ENCODE measurements at places on chromosomes 6 and 20. TPM values are rescaled to one million over a fixed set of nuclear protein-coding genes. Genes with fewer than 3 reads are reported as not detected.

IL20RA gene
- total RNA-seq: 6.4 TPM

FAM83C gene
- total RNA-seq: not detected

TGM3 gene
- total RNA-seq: not detected

DSP gene
- 7.3 TPM for total RNA-seq

PNLDC1 gene
- total RNA-seq: not detected

- H3K36me3 ChIP-seq: no peaks in the 10 kb centered on the region
- peak overlapping the region; percentile 72 for H3K4me3 ChIP-seq
- H3K27me3 ChIP-seq: no peaks in the 10 kb centered on the region
- H3K27ac ChIP-seq: peak overlapping the region; percentile 99
- peak; percentile 92 for DNase-seq
- H3K4me1 ChIP-seq: no peaks in the 10 kb centered on the region
These were observed 828 bp upstream of the DSTN start for GRCh38 chr20:17568972-17569521.

DNA sequence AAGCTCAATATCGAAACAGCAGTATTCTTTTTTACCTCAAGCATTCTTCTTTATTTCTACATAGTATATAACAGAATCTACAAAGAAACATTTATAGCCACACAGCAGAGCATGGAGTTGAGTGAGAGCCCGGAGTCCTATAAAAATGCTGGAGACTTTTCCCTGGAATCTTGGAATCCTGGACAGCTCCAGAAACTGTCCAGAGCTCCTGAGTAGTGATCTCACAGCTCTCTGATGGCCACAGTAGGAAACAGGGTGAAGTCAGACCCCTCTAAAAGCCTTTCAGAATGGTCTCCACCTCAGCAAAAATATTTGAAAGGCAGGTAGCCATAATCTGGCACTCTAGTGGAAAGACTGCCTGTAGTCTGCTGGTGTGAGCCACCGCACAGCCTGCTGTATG is 149.3 kb upstream of the STXBP5 start:
- H3K27me3 ChIP-seq: no peaks in the 10 kb centered on the region
- H3K4me1 ChIP-seq: no peaks in the 10 kb centered on the region
- H3K4me3 ChIP-seq: no peak overlapping the region
- H3K27ac ChIP-seq: no peak overlapping the region

- no peak overlapping the region for H3K4me3 ChIP-seq
- H3K27ac ChIP-seq: no peak overlapping the region
- H3K36me3 ChIP-seq: no peaks in the 10 kb centered on the region
- DNase-seq: no peak
- H3K27me3 ChIP-seq: no peaks in the 10 kb centered on the region
- H3K4me1 ChIP-seq: no peaks in the 10 kb centered on the region
These were observed 378.4 kb downstream of the MEI4 start for GRCh38 chr6:78031228-78031627.

GRCh38 chr6:11414176-11414963 is 123.2 kb upstream of the TMEM170B start:
- no peak for DNase-seq
- H3K27ac ChIP-seq: no peak overlapping the region

GRCh38 chr6:32070814-32071543 is 32.8 kb downstream of the CYP21A2 start:
- no peak overlapping the region for H3K4me3 ChIP-seq
- DNase-seq: peak; percentile 73
- H3K27ac ChIP-seq: peak overlapping the region; percentile 73
- H3K36me3 ChIP-seq: no peaks in the 10 kb centered on the region
- H3K4me1 ChIP-seq: no peaks in the 10 kb centered on the region

DNA sequence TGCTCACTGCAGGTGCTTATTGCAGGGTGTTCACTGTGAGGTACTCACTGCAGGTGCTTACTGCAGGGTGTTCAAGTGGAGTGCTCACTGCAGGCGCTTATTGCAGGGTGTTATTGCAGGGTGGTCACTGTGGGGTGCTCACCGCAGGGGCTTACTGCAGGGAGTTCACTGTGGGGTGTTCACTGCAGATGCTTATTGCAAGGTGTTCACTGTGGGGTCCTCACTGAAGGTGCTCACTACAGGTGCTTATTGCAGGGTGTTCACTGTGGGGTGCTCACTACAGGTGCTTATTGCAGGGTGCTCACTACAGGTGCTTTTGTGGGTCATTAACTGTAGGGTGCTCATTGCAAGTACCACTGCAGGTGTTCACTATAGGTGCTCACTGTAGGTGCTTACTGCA is 20.2 kb downstream of the APMAP start:
- no peaks in the 10 kb centered on the region for H3K27me3 ChIP-seq
- H3K4me1 ChIP-seq: no peaks in the 10 kb centered on the region
- no peak overlapping the region for H3K27ac ChIP-seq
- H3K4me3 ChIP-seq: no peak overlapping the region
- no peaks in the 10 kb centered on the region for H3K36me3 ChIP-seq
- DNase-seq: no peak

DNA sequence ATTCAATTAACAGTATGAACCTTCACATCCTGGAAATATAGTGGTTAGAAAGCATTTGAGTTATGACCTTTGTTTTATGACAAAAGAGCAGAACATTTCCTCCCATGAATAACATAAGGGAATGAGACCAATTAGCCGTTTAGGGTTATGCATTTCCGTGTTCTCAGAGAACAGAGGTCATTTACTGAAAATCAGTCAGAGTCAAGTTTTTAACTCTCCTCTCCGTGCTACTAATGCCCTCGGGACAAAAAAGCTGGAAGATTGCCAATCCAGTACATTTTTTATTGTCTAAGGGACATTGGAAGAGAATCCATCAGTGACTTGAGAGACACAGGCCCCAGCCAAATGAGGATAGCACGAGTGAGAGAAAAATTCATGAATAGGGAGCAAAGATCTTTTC is 632.7 kb downstream of the RFPL4B start:
- no peaks in the 10 kb centered on the region for H3K4me1 ChIP-seq
- DNase-seq: no peak
- no peak overlapping the region for H3K4me3 ChIP-seq
- no peaks in the 10 kb centered on the region for H3K36me3 ChIP-seq

GRCh38 chr20:48339190-48339985 is 488.4 kb downstream of the PREX1 start:
- DNase-seq: peak; percentile 73
- H3K4me1 ChIP-seq: peaks cover 4% of the 10 kb centered on the region
- no peak overlapping the region for H3K4me3 ChIP-seq
- no peaks in the 10 kb centered on the region for H3K36me3 ChIP-seq
- H3K27ac ChIP-seq: peak overlapping the region; percentile 16

DNA sequence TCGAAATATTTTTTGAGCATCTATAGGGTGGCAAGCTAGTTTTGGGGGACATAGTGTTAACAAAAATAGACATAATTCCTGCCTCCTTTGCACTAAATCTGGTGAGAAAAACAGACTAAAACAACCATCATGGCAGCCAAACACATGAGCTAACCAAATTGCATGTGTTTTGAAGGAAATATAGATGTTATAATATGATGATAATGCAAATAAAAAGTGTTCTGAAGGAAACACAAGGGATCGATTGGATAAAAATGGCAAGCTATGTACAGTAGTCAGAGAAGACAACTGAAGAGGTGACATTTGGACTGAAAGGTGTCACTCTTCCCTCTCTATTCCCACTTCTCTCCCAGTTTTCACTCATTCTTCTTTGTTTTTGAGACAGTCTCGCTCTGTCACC is 706.9 kb downstream of the PTPRT start:
- no peak overlapping the region for H3K4me3 ChIP-seq
- no peak for DNase-seq
- no peak overlapping the region for H3K27ac ChIP-seq
- no peaks in the 10 kb centered on the region for H3K36me3 ChIP-seq
- no peaks in the 10 kb centered on the region for H3K27me3 ChIP-seq
- no peaks in the 10 kb centered on the region for H3K4me1 ChIP-seq

Data from uterus (tissue), 4 donors.